ENCODE measurements at places on chromosomes 6 and 20. TPM values are rescaled to one million over a fixed set of nuclear protein-coding genes. Genes with fewer than 3 reads are reported as not detected.

SPTLC3 gene
- 5.5 TPM for total RNA-seq

SLA2 gene
- not detected for total RNA-seq

MGME1 gene
- total RNA-seq: 9.5 TPM

THEMIS gene
- not detected for total RNA-seq

Data from H4 (cell line).